ENCODE measurements at places on chromosomes 3 and 15.

- no peak for DNase-seq
Measured at GRCh38 chr3:56782215-56782614, 19.5 kb downstream of the ARHGEF3 start.

DNA sequence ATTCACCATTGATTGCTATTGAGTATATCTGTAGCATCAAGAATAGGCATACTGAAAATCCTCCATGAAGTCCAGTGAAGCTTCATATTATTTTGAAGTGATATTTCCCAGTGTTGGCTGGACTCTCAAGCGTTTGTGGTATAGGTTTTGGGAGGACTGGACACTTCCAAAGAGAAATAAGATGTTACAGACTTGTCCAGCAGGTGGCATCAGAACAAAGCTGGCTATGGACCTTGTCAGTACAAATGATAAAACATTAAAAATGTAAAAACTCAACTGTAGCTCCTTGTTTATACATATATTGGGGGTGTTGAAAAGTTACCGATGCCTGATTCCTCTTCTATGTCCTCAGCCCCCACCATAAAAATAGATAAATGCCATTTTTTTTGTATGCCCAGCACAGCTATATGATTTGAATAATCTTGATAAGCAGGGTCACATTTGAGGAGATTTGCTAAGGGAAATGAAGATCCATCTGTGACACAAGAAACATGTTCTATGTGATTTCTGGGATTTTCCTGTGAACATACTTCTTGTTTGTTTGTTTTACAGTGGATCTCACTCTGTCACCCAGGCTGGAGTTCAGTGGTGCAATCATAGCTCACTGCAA is 54.5 kb upstream of the GOLGA6B start:
- DNase-seq, result peak; percentile 19

DNA sequence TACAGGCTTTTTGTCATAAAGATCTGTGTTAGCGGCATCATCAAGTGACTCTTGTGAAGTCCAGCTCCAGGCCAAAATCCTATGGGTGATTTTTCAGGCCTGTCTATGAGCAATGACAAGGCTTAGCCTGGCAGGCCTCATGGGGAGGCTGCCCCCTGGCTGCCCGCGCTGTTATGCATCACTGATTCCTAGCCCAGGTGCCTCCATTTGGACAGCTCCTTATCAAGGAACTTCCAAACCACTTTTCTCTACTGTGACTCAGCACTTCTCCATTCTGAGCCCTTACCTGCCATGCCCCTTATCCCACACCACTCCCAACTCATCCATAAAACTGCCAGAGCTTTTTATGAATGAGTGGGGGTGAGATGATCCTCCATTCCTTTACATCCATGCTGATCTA is 91.5 kb upstream of the C3orf80 start:
- no peak for DNase-seq

DNA sequence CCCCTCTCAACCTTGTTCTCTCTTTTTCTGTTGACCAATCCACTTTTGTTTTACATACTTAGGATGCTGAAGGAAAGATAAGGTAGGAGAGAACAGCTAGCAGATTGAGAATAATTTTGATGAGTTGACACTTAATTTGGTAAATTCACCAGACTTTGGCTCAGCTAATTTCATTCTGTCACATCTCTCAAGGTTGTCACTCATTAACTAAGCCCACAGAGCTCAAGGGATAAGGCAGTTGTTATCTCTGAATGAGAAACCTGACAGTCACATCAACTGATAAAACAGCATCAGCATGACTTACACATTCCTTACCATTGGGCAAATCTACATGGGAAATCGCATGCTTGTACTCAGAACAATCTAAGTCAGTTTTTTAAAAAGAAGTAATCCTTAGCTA is 591.4 kb downstream of the NLGN1 start:
- DNase-seq, result no peak

- no peak for DNase-seq
Measured at GRCh38 chr3:94811836-94812235, 749.0 kb downstream of the NSUN3 start.

DNA sequence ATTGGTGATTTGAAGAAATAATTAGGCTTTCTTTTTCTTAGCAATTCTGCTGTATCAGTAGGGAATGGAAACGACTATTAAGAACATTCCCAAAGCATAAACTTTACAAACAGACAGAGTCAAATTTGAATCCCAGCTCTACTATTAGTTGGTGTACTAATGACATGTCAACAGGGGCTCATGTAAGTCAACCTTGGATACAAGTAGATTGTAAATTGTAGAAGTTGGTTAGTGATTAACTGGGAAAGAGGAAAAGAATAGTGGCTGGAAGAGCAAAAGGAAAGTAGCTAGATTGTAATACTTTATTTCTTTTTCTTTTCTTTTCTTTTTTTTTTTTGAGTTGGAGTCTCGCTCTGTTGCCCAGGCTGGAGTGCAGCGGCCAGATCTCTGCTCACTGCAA is 38.6 kb upstream of the DPPA4 start:
- no peak for DNase-seq

DNA sequence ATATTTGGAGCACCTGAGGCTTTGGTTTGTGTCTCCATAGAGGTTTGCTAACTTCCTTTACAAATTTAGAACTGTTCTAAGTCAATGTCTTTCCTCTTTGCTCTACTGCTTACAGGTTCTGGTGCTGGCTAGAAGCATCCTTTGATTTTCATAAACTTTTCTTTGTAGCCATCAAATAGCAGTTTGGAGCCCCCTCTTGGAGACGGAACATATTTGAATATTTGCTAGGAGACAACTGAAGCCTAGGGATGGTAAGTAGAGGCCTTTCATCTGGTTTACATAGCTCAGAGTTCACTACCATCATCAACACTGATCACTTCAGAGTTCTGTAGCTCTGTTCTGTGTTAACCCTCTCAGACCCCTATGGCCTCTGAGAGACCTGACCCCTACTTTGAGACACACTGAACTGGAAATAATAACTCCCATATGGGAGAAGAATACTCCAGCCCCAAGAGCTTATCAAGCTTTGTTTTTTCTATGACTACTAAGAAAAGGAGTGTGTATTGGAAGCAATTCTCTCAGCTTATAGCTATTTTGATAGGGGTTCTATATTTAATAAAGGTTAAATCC is 420.4 kb downstream of the EPHA3 start:
- no peak for DNase-seq

DNA sequence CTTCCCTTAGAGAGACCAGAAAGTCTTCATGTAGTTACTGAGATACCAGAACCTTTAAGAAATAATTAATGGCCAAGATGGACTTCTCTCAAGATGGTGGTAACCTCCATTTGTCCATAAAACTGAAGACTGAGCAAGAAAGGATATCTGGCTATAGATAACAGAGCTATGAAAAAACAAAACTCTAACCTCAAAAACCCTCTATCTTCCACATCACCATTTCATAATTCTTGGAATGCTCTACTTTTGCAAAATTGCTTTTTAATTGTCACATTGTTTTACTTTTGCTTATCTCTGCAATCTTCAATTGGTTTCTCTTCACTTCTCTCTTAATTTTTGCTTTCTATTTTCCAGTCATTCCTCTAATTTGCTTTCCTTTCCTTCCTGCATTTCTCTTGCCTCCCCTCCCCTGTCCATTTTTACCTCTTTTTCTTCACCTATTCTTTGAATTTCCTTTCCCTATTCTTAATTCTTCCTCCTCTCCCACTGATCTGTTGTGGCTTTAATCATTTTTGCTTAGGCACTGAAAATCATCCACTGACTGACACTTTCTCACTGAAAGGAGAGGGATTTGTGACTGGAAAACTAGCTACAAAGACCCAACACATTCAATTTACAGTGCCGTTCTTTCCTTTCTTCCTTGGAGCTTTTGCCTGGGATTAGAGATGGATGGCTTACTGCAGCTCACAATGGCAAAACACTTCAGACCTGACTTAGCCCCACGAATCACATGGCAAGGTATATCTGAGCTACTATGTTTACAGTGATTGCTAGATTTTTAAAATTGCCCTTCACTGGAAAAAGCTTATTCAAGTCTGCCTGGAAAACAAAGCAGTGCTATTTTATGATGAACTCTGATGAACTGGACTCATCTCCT is 242.8 kb downstream of the CHST2 start:
- no peak for DNase-seq
